Sciatic nerve (tissue), 2 donors: ENCODE measurements at places on chromosomes 13 and 19.

GRCh38 chr19:291006-291521, at the start of gene PLPP2:
PLPP2 (minus strand) TSS chr19:291403; CDS start chr19:291336, 67 bp downstream.
- no peak for DNase-seq

DNA sequence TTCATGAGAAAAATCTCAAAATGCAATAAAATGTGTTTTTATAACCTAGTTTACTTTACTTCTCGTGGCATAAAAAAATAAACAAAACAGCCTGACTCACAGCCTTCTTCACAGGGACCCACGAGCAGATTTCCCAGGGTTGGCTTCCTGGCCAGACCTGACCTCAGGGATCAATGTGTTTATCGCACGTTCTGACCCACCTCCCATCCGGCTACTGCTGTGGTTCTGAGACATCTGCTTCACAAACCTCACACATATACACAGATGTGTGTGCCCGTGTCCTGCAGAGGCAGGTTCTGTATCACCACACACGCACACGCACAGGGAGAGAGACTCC, 118.3 kb downstream of the COL4A2 start:
- peak; percentile 45 for DNase-seq

- DNase-seq = no peak
Measured at GRCh38 chr13:107351305-107351704, 783.4 kb upstream of the ARGLU1 start.

- DNase-seq = no peak
Measured at GRCh38 chr13:37657134-37657533, 58.6 kb upstream of the POSTN start.

DNA sequence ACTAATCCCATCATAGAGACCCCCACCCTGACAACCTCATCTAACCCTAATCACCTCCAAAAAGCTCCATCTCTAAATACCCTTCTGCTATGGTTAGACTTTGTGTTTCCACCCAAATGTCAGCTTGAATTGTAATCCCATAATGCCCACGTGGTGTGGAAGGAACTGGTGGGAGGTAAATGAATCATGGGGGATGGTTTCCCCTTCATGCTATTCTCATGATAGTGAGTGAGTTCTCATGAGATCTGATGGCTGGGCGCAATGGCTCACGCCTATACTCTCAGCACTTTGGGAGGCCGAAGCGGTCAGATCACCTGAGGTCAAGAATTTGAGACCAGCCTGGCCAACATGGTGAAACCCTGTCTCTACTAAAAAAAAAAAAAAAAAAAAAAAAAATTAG, 2.6 kb downstream of the VMAC start:
- DNase-seq = no peak
